ENCODE measurements at places on chromosomes 6 and 20. TPM values are rescaled to one million over a fixed set of nuclear protein-coding genes. Genes with fewer than 3 reads are reported as not detected.

GRCh38 chr6:164206807-164207423 is 792.4 kb downstream of the QKI start:
- H3K4me3 ChIP-seq: no peak overlapping the region
- DNase-seq: no peak
- no peaks in the 10 kb centered on the region for H3K36me3 ChIP-seq
- H3K4me1 ChIP-seq: no peaks in the 10 kb centered on the region
- H3K27ac ChIP-seq: no peak overlapping the region

GRCh38 chr20:58075586-58076345 is 152.7 kb downstream of the ANKRD60 start:
- no peaks in the 10 kb centered on the region for H3K36me3 ChIP-seq
- DNase-seq: no peak
- peaks cover 8% of the 10 kb centered on the region for H3K4me1 ChIP-seq
- no peaks in the 10 kb centered on the region for H3K27me3 ChIP-seq

DNA sequence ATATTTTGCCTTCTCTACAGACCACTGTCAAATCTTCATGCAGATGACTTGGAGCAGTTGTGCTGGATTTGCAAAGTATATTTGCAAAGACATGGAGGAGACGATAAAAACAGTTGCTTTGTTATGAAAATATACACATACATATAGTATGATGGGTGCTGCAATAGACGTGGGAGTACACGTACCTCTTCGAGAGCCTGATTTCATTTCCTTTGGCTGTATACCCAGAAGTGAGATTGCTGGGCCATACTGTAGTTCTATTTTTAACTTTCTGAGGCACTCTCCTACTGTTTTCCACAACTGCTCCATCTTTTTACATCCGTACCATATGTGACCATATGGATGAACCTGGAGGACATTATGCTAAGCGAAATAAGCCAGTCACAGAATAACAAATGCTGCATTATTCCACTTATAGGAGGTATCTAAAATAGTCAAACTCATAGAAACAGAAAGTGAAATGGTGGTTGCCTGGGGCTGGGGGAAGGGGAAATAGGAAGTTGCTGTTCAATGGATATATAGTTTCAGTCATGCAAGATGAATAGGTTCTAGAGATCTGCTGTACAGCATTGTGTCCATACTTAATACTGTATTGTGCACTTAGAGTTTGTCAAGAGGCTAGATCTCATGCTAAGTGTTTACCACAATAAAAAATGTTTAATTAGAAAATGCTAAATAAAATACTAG is 223.8 kb downstream of the HAO1 start:
- no peak overlapping the region for H3K27ac ChIP-seq
- no peaks in the 10 kb centered on the region for H3K27me3 ChIP-seq
- no peak for DNase-seq
- H3K4me1 ChIP-seq: no peaks in the 10 kb centered on the region

- DNase-seq: peak; percentile 45
- H3K4me1 ChIP-seq: peaks cover 13% of the 10 kb centered on the region
- no peaks in the 10 kb centered on the region for H3K27me3 ChIP-seq
- H3K36me3 ChIP-seq: no peaks in the 10 kb centered on the region
- H3K4me3 ChIP-seq: no peak overlapping the region
These were observed 1.1 kb upstream of the TMEM74B start for GRCh38 chr20:1185790-1186334.

- no peaks in the 10 kb centered on the region for H3K4me1 ChIP-seq
- H3K27me3 ChIP-seq: no peaks in the 10 kb centered on the region
- H3K27ac ChIP-seq: no peak overlapping the region
- no peak for DNase-seq
These were observed 34.6 kb downstream of the SOX4 start for GRCh38 chr6:21628160-21628559.

GRCh38 chr20:56371977-56372376 is 13.2 kb downstream of the FAM210B start:
- no peaks in the 10 kb centered on the region for H3K27me3 ChIP-seq
- peaks cover 2% of the 10 kb centered on the region for H3K36me3 ChIP-seq
- H3K4me1 ChIP-seq: no peaks in the 10 kb centered on the region
- H3K27ac ChIP-seq: no peak overlapping the region

DNA sequence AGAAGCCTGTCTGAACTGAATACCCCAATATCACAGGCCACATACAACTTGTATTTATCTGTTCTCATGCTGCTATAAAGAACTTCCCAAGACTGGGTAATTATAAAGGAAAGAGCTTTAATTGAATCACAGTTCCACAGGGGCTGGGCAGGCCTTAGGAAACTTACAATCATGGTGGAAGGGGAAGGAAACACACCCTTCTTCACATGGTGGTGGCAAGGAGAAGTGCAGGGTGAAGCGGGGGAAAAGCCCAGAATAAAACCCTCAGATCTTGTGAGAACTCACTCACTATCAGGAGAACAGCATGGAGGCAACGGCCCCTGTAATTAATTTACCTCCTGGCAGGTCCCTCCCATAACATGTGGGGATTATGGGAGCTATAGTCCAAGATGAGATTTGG is 50.3 kb upstream of the FNDC1 start:
- no peaks in the 10 kb centered on the region for H3K36me3 ChIP-seq
- H3K27me3 ChIP-seq: no peaks in the 10 kb centered on the region
- DNase-seq: no peak
- no peaks in the 10 kb centered on the region for H3K4me1 ChIP-seq

DNA sequence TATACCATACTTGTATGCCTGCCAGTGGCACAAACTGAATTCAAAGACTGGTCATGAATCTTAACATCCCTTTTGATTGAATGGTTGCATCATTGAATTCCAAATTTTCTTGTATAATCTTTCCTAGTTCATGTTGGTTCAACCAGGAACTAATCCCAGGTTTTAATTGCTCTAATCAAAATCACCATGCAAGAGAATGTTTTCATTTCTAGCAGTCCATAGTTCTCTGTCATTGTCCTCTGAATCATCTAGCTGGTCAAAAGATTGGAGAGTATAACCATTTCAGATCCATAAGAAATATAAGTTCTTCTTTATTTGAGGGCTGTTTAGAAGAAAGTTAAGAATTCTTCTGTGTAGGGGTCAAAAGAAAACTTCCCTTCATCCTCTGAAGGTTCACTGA is 57.2 kb downstream of the ZNF292 start:
- no peaks in the 10 kb centered on the region for H3K27me3 ChIP-seq
- H3K4me3 ChIP-seq: no peak overlapping the region
- no peaks in the 10 kb centered on the region for H3K36me3 ChIP-seq
- DNase-seq: no peak

DNA sequence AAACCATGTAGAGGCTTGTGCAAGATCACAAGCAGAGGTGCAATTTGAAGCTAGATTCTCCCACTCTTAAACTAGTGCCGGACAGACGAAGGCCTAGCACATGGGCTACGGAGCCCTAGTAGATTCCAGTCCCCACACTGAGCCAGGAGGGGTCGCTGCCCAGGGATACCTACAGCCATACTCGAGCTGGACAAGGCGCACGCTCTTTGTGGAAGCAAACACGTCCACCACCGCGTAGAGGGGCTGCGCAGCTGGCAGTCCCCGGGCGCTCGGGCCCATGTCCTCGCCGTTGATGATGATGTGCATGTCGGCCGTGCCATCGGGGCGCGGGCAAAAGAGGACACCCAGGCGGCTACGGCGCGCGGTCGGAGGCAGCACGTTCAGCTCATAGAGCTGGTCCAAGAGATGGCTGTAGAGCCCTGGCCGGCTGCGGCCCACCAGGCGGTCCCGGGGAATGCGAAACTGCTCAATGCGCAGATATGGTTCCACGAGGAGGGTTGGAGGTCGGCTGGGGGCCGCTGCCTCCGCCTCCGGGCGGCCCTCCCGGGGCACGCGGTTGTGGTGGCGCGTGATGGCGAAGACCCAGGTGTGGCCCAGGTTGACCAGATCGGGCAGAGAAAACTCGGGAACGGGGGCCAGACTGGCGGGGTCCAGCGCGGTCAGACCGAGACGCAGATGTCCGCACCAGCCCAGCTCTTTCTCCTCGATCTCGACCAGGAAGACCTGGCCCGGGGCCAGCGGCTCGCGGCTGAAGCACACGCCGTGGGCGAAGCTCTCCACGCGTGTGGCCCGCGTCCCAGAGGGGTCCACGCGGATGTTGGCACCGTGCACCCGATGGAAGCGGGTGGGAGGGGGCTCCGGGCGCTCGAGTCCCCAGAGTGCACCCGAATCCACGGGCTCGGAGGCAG is 677 bp downstream of the NEURL2 start:
- H3K27me3 ChIP-seq: no peaks in the 10 kb centered on the region
- DNase-seq: peak; percentile 82
- H3K4me3 ChIP-seq: peak overlapping the region; percentile 86
- H3K36me3 ChIP-seq: no peaks in the 10 kb centered on the region

- H3K4me3 ChIP-seq: no peak overlapping the region
- no peaks in the 10 kb centered on the region for H3K27me3 ChIP-seq
- no peak for DNase-seq
- peaks cover 12% of the 10 kb centered on the region for H3K4me1 ChIP-seq
- H3K27ac ChIP-seq: no peak overlapping the region
- H3K36me3 ChIP-seq: no peaks in the 10 kb centered on the region
These were observed 68.9 kb downstream of the FAM217A start for GRCh38 chr6:4010048-4010447.

DNA sequence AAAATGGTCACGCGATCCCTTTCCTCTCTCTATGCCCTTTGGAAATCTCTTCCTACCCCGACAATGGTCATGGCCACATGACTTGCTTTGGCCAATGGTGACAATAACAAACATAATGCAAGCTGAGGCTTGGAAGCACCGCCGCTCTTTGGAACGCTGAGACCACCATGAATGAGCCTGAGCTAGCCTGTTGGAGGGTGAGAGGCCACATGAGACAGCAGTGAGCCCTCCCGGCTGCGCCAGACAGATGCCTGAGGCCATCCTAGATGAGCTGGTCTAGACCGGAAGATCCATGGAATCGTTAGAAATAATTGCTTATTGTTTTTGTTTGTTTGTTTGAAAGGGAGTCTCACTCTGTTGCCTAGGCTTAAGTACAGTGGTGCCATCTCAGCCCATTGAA is 64.2 kb downstream of the STK35 start:
- H3K4me1 ChIP-seq: no peaks in the 10 kb centered on the region
- no peak overlapping the region for H3K4me3 ChIP-seq
- DNase-seq: no peak
- no peaks in the 10 kb centered on the region for H3K27me3 ChIP-seq

- H3K4me1 ChIP-seq: no peaks in the 10 kb centered on the region
- DNase-seq: no peak
- no peak overlapping the region for H3K4me3 ChIP-seq
- H3K27ac ChIP-seq: no peak overlapping the region
- H3K27me3 ChIP-seq: no peaks in the 10 kb centered on the region
These were observed 177.0 kb upstream of the KCNG1 start for GRCh38 chr20:51199920-51200319.

GRCh38 chr6:111984081-111984480 is 69.8 kb upstream of the CCN6 start:
- H3K4me3 ChIP-seq: no peak overlapping the region
- H3K4me1 ChIP-seq: peaks cover 5% of the 10 kb centered on the region

DNA sequence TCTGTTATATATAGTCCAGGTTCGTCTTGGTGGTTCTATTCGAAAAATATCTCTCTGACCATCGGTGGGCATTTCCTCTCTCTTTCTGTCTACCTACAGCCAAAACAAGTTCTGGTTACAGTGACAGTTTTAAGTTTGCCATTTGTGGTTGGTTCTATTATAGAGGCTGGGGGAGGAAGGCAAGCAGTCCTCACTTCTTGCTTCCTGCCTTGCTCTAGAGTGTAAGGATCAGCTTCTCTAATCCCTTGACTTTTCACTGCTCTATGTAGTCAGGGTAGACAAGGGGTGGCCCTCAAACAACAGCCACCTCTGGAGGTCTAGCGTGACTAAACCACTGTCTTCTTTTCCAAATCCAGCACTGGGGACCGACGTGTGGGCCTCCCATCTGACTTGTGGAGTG is 16.1 kb downstream of the E2F3 start:
- no peak overlapping the region for H3K27ac ChIP-seq
- no peak overlapping the region for H3K4me3 ChIP-seq
- no peak for DNase-seq

- H3K27me3 ChIP-seq: no peaks in the 10 kb centered on the region
- H3K36me3 ChIP-seq: no peaks in the 10 kb centered on the region
- no peak for DNase-seq
- H3K27ac ChIP-seq: no peak overlapping the region
- no peak overlapping the region for H3K4me3 ChIP-seq
These were observed 80.4 kb upstream of the IYD start for GRCh38 chr6:150288456-150288855.

DNA sequence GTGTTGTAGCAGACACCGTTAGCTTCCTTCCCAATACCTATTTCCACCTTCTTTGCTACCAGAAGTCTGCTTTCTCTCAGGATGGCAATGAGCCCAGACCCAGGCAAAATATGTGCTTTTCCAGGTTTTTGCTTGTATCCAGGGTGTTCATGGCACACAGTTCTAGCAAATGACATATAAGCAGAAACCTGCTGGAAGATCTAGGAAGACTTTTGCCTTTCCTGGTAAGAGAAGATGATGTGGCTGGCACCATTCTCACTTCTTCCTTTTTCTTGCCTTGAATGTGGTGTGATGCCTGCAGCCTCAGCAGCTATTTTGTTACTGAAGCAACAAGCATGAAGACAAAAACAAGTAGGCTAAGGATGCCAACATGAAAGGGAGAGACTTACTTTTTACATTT is 19.2 kb upstream of the TBC1D22B start:
- H3K36me3 ChIP-seq: no peaks in the 10 kb centered on the region
- H3K4me3 ChIP-seq: no peak overlapping the region
- no peaks in the 10 kb centered on the region for H3K27me3 ChIP-seq
- peaks cover 26% of the 10 kb centered on the region for H3K4me1 ChIP-seq
- no peak for DNase-seq
- no peak overlapping the region for H3K27ac ChIP-seq

- H3K36me3 ChIP-seq: no peaks in the 10 kb centered on the region
- peaks cover 41% of the 10 kb centered on the region for H3K4me1 ChIP-seq
- H3K4me3 ChIP-seq: peak overlapping the region; percentile 53
- DNase-seq: no peak
- H3K27me3 ChIP-seq: no peaks in the 10 kb centered on the region
These were observed 1.0 kb upstream of the ECI2 start for GRCh38 chr6:4136354-4136831.

- no peaks in the 10 kb centered on the region for H3K4me1 ChIP-seq
- H3K27ac ChIP-seq: no peak overlapping the region
- H3K36me3 ChIP-seq: no peaks in the 10 kb centered on the region
- no peak for DNase-seq
These were observed 130.9 kb downstream of the PAX1 start for GRCh38 chr20:21836346-21836745.

GRCh38 chr6:37033255-37033654 is 27.8 kb downstream of the FGD2 start:
- H3K36me3 ChIP-seq: no peaks in the 10 kb centered on the region
- no peak overlapping the region for H3K4me3 ChIP-seq
- no peaks in the 10 kb centered on the region for H3K27me3 ChIP-seq
- no peak for DNase-seq

Gene XKR7
- 0.26 TPM for total RNA-seq

Gene SRMS
- total RNA-seq: not detected

Gene TBXT
- not detected for total RNA-seq

Gene ANKRD6
- 21.4 TPM for total RNA-seq

Gene SCUBE3
- not detected for total RNA-seq

Gene RNF5
- total RNA-seq: 34.0 TPM

Gene UBD
- total RNA-seq: 10.1 TPM

Gene TMEM14C
- total RNA-seq: 61.0 TPM

Gene CLDN20
- total RNA-seq: not detected

Gene UBE2V1
- 43.8 TPM for total RNA-seq

Gene ADGRB3
- 1.3 TPM for total RNA-seq

Gene ETV7
- total RNA-seq: 0.66 TPM

Gene SRF
- 12.7 TPM for total RNA-seq

Gene C20orf141
- not detected for total RNA-seq

Gene CALHM5
- total RNA-seq: 0.33 TPM

Gene ADNP
- total RNA-seq: 28.0 TPM

Data from body of pancreas (tissue), 4 donors.